ENCODE measurements at places on chromosomes 5 and 9. TPM values are rescaled to one million over a fixed set of nuclear protein-coding genes. Genes with fewer than 3 reads are reported as not detected.

BTNL3 gene
- total RNA-seq = 0.34 TPM

CDH6 gene
- 18.0 TPM for total RNA-seq

WNT8A gene
- total RNA-seq = 0.25 TPM

PROP1 gene
- not detected for total RNA-seq

DRD1 gene
- not detected for total RNA-seq

ZNF462 gene
- 93.4 TPM for total RNA-seq

CRHBP gene
- 0.51 TPM for total RNA-seq

NKD2 gene
- 3.2 TPM for total RNA-seq

ATOX1 gene
- 22.8 TPM for total RNA-seq

Data from neural progenitor cell (in vitro differentiated cells).